Fibroblast of skin of scalp (primary cell): ENCODE measurements at places on chromosomes 6 and 20.

GRCh38 chr6:129621252-129621651 lies 88.7 kb downstream of the ARHGAP18 start:
- DNase-seq, result no peak

GRCh38 chr6:28277746-28278145 lies 3.6 kb upstream of the PGBD1 start:
- DNase-seq, result no peak

- DNase-seq, result no peak
Measured at GRCh38 chr20:2305479-2305878, 9.7 kb downstream of the TGM3 start.

GRCh38 chr6:30322527-30323501 lies 3.9 kb upstream of the TRIM39 start:
- DNase-seq, result peak; percentile 77

DNA sequence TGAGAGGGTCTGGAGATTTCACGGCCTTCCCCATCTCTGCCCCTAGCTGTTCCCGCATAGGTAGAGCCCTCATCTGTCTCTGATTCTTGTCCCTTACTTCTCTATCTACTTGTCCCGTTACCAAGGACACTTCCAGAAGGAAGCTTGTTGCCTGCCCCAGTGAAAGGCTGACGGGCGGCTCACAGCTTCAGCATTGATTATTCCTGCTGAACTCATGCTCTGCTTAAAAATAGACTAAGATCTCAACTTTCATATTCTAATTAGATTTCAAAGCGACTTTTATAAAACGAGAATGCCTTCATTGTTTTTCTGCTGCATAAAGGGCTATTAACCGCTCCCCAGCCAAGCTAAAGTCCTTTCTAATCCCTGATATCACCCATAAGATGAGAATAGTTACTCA lies 31.1 kb upstream of the MAFB start:
- no peak for DNase-seq

DNA sequence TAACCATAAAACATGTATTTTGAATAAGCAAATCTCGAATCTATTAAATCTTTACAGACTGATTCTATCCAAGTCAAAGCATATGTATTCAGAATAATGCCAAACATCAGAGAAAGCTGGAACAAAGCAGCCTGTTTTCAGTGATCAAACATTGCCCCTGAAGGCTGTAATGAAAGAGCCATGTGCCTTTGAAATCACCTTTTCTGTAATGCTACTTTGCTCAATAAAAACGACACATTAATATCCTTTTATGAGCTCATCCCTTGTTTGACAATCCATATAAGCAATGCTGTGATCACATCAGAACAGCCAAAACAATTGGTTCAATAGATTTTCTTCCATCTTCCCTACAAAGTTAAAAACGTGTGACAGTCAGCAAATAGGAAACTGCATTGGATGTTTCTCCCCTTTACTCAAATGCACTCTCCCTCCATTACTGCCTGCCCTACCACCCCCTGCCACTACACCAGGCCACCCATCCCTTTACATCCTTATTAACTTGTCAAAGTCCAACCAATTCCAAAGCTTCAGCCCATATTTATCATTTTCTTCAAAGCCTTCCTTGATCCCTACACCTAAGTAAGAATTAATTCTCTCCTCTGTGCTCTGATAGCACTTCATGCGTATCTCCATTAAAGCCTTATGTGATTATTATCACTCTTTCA lies 42.0 kb downstream of the THEMIS start:
- no peak for DNase-seq

DNA sequence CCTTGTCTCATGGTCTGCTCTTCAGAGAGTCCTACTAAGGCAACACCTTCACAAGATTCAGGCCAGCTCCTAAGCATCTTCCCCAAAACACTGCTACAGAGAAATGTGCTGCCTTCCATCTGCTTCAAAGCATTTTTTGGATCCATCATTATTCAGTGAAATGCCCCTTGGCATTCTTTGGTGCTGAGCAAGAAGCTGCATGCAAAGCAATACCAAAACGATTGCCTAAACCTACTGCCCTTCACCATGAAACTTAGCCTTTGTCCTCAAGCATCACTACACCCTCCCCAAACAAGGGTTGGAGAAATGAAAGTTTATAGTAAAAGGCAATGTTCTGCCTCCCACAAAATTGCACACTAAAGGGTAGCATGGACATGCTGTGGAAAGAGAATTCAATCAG lies 93.5 kb downstream of the SNAP25 start:
- peak; percentile 54 for DNase-seq

- no peak for DNase-seq
Measured at GRCh38 chr6:102501615-102502014, 1108.1 kb downstream of the GRIK2 start.

DNA sequence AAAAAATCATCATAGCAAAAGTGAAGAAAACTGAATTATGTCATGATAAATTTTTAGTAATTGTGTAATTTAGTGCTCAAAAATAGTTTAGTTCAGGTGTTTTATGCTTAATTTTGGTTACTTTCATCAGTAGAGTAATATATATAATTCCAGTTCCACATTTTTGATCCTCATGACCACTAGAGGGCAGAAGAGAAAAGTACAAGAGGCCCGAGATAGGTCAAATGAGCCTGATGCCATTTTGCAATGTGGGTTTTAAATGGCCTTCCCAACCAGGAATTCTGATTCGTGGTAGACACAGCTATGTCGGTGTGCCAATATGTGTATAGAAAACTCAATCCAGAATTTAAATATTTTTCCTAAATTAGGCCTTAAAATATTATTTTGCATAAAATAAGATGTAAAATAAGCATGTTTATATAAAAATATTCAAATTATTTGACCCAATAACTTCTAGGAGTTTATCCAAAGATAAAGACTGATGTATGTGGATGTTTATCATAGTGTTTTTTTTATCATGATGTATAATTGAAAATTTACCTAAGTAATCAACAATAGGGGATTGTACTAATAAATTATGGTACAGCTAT lies 159.7 kb upstream of the RPS6KA2 start:
- DNase-seq, result peak; percentile 71

- DNase-seq, result peak; percentile 31
Measured at GRCh38 chr6:9412951-9413559, 977.7 kb upstream of the SLC35B3 start.
